ENCODE measurements at places on chromosomes 4 and X. TPM values are rescaled to one million over a fixed set of nuclear protein-coding genes. Genes with fewer than 3 reads are reported as not detected.

The SPANXA1 gene
- not detected for total RNA-seq

The TRPC5OS gene
- total RNA-seq, result not detected

The TKTL2 gene
- not detected for total RNA-seq

The PLAC1 gene
- total RNA-seq, result not detected

The ARMCX1 gene
- total RNA-seq, result 0.27 TPM

The CXXC4 gene
- 2.1 TPM for total RNA-seq

GRCh38 chrX:148161701-148162100 lies 180.6 kb downstream of the FMR1NB start:
- no peak for DNase-seq

GRCh38 chrX:63922221-63922620 lies 137.2 kb upstream of the ARHGEF9 start:
- DNase-seq, result no peak

DNA sequence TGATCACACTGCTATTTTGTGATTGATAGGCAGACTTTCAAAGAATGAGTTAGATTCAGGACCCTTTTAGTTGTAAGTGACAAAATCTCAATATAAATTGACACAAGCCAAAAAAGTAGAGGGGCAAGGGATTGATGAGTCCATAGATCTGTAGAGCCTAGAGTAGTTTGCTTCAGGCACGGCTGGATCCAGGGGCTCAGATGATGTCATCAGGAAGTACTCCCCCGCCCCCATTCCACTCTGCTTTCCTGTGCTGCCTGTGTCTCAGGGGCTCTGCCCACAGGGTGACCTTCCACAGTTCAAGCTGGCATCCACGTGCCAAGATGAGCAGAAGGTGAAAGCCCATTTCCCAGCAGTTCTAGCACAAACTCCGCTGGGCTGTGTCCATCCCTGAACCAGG lies 13.6 kb downstream of the WFS1 start:
- no peak for DNase-seq

- no peak for DNase-seq
These were observed 20.0 kb downstream of the ZNF330 start for GRCh38 chr4:141240671-141241070.

GRCh38 chr4:149238097-149238496 lies 577.5 kb downstream of the IQCM start:
- DNase-seq, result no peak

GRCh38 chr4:55736605-55737183 lies 82.9 kb upstream of the EXOC1L start:
- DNase-seq, result no peak

GRCh38 chrX:52359614-52360232 lies 9.1 kb upstream of the XAGE2 start:
- no peak for DNase-seq

GRCh38 chrX:70313503-70313902 lies 23.6 kb downstream of the KIF4A start:
- DNase-seq, result no peak

DNA sequence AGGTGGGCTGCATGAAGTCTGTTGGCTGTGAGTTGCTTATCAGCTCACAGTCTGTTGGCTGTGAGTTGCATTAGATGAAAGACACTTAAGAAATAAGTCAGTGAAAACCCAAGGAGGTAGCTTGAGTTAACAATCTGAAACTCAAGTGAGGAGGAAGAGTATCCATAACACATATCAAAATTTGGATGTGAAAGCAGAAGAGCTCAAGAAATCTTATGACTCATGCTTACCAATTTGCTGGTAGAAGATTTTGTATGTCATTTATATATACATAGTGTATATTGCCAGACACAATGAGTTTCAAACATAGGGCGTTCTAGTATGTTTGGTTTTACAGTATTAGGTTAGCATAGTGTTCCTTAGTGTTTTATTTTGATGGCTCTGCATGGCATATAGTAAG lies 107.4 kb downstream of the DDIT4L start:
- no peak for DNase-seq

DNA sequence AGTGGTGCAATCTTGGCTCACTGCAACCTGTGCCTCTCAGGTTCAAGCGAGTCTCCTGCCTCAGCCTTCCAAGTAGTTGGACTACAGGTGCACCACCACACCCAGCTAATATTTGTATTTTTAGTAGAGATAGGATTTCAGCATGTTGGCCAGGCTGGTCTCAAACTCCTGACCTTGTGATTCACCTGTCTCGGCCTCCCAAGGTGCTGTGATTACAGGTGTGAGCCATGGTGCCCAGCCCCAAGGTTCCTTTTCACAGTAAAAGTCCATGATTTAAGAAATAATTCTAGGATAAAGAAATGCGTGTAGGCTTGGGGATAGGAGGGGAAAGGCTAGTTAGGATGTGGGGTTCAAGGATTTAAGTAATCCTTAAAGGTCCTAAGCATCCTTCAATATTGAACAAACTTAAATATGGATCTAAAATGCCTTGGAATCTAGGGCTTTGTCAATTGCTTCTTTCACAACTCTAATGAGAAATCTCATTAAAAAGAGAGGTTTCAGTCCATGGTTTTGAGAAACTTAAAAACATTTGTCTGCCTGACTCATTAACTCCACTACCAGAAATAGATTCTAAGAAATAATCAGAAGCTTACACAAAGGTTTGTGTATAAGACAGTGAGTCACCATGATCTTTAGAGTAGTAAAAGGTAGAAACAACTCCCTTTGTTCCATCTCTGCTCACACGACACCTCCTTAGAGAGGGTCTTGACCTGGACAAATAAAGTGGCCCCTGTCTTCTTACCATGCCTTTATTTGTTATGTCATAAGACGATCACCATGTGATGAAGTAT lies 203.2 kb downstream of the PTTG2 start:
- no peak for DNase-seq

DNA sequence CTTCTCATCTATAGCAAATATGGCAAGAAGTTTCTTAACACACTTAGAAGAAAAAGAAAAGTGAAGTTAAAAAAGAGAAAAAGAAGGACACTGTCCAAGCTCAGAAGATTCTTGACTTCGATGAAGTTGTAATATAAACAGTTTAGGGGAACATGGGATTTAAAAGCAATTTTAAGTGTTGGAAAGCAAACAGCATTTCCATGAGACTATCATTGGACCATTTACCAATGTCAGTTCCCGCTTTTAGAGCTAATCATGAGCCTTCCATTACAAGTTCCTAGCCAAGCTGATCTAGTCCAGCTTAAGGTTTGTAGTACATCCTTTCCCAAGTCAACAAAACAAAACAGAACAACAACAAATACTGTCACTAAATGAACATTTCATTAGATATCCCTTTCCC lies 45.1 kb upstream of the FGF2 start:
- DNase-seq, result no peak

DNA sequence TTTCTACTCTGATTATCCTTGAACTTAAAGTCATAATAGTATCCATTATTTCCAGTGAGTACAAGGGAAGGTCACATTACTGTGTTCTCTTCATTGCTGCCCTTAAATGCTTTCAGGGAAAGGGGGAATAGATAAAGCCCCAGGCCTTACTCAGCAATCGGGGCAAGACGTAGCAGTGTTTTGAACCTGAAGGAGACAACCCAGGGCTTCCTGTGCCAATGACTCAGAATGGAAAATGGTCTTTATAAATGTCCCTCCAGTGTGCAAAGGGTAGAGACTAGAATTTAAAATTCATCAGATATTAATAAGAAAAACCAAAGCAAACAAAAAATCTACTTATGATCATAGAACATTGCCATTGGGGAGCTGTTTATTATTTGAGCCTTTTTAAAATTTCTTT lies 23.7 kb downstream of the TLR8 start:
- no peak for DNase-seq

DNA sequence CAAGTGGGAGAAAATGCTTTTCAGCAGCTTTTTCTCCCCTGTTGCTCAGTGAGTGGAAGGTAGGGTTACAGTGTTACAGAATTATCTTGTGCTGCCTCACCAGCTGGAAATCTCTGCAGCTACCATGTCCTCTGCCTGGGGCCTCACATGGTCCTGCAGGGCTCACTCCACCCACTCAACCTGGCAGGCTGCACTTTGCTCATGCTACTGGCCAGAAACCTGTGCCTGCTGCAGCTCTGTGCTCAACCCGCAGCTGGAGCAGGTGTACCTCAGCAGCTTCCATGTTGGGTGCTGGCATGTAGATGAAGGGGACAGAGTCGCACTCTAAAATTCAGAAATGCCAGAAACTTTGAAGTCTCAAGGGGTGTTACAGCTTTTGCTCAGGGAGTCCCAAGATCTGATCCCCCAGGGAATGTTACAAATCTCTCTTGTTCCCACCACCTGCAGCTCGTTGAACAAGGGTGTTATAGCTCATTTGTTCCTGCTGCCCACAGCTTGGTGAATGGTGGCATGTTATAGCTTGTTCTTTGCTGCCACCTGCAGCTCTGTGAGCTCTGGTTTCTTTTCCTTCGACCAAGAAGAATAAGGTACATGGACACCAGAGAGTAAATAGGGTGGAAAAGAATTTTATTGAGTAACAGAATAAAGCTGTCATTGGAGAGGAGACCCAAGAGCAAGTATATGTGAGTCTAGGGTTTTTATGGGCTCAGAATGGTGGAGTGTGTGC lies 845.8 kb downstream of the TECRL start:
- no peak for DNase-seq

- peak; percentile 47 for DNase-seq
These were observed 7.4 kb downstream of the WDR44 start for GRCh38 chrX:118353081-118353850.

- no peak for DNase-seq
These were observed 132.6 kb downstream of the PACRGL start for GRCh38 chr4:20832826-20833225.

- no peak for DNase-seq
These were observed 202.2 kb downstream of the RAPGEF2 start for GRCh38 chr4:159305129-159305528.

DNA sequence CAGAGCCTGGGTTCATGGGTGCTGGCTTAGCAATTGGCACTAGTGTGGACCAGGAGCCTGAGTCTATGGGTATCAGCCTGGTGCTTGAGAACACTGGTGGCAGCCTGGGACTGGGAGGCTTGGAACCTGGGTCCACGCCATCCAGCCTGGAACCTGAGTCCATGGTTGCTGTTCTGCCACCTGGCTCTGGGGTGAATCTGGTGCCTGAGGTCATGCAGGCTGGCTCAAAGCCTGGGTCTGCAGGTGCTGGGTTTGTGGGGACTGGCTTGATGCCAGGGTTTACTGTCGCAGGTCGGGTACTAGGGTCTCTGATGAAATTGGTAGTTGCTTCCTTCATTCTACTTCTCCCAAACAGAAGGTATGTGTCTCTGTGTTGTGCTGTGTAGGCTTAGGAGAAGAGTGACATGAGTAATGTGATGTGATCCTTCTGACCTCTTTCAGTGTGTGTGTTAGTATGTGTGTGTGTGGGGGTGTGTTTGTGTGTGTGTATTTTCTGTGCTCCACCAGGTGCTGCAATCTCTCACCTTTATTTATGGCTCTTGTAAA lies 517.0 kb upstream of the EPHA5 start:
- DNase-seq, result no peak

Data from natural killer cell (primary cell).